Lung (tissue), 17 donors: ENCODE measurements at places on chromosomes 3 and 15. TPM values are rescaled to one million over a fixed set of nuclear protein-coding genes. Genes with fewer than 3 reads are reported as not detected.

GRCh38 chr15:85414495-85414894 is 34.1 kb downstream of the AKAP13 start:
- DNase-seq = no peak

The CD80 gene
- 4.8 TPM for total RNA-seq

The ATP13A5 gene
- 1.1 TPM for total RNA-seq

The OSTN gene
- not detected for total RNA-seq
